ENCODE measurements at places on chromosomes 3 and 15.

DNA sequence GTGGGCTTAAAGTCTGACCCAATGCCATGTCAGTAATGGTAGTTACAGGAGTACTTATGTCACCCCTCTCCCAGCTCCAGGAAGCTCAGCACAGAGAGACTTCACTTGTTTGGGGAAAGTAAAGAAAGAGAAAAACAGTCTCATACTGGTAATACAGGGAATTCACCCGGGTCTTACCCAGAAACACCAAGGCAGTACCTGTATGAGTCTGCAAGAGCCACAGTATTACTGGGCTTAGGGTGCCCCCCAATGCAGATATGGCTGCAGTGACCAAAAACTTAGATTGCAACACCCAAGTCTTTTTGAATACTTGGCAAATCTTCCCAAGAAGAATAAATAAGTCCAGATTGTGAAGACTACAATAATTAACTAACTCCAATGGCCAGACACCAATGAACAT lies 622.1 kb downstream of the IGSF11 start:
- no peak for DNase-seq

DNA sequence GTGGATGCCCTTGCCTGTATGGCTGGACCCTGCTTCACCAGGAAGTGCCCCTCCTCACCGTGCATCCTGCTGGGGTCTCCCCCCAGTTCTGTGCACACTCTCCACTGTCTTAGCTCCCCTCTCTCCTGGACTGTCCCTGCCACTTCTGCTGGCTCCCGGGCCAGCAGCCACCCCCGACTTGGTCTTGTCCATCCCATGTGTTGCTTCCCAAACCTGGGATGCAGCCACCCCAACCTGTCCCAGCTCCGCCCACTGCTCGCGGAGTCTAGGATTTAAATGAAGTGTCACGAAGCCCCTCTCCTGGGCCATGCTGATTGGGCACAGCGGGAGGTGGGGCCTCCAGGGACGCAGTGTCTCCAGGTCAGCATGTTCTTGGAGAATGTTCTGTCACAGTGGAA lies 48.5 kb downstream of the PLXNA1 start:
- no peak for DNase-seq

- DNase-seq: no peak
Measured at GRCh38 chr3:68977486-68978167, 35.9 kb downstream of the EOGT start.

DNA sequence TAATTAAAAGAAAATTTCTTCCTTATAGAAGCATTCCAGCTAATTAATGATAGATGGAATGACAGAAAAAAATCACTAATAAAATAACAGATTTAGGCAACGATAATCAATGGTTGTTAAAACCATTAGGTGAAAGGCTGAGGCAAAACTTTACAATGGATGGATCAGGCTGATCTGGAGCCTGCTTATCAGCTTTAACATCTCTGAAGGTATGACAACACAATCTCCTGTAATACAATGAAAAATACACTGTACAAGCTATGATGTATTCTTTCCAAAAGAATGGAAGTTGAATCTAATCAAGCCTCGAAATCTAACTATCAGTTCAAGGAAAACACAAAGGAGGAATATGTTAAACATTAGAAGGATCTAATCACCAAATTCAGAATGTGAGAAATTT lies 39.3 kb downstream of the EMC4 start:
- DNase-seq: no peak

GRCh38 chr15:77482570-77482969 lies 61.9 kb downstream of the HMG20A start:
- no peak for DNase-seq

DNA sequence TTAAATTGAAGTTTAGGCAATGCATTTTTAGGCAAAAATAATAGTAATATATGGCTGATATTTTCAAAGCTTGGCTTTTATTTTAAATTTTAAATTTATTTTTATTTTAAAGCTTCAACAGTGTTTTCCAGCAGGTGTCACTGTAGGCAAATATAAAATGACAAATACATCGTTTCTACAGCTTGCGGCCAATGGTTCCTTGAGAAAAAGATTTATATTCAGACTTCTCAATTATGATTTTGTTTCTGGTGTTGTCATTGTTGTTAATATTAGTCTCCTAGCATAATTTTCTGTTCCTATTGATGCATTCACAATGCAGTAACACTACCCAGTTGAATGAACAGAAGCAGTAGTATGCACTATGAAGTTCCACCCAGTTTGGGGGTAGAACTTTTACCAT lies 220.7 kb upstream of the DNAJC19 start:
- no peak for DNase-seq

DNA sequence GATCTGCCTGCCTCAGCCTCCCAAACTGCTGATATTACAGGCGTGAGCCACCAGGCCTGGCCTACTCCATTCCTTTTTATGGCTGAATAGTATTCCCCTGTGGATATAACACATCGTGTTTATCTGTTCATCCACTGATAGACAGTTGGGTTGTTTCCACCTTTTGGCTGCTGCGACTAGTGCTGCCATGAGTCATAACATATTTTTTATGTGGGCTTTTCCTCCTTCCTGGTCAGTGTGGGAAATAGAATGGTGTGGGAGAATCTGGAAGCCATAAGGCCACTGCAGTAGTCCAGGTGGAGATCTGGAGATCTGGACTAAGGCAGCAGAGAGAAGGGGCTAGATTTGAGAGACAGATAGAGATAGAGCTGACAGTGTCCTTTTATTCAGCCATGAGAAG lies 16.2 kb downstream of the LCMT2 start:
- no peak for DNase-seq

DNA sequence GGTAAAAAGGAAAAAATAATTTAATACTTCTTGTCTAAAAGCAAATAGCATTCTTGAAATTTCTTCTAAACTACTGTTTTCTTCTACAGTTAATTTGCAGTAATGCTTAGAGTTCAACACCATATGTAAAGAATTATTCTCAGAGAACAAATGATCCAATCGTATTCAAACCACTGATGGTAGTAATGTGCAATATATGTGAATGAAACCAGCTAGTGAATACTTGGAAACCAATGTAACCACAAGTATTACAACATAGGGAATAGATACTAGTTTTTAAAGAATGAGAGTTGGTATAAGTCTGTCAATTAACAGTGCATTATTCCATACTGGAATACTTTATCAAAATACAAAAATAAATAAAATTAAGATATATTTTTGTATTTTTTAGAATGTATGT lies 850.0 kb downstream of the DIPK2A start:
- no peak for DNase-seq

- no peak for DNase-seq
Measured at GRCh38 chr3:45343947-45344346, 44.4 kb upstream of the LARS2 start.

- DNase-seq: no peak
Measured at GRCh38 chr3:22922317-22922716, 280.8 kb upstream of the UBE2E2 start.

DNA sequence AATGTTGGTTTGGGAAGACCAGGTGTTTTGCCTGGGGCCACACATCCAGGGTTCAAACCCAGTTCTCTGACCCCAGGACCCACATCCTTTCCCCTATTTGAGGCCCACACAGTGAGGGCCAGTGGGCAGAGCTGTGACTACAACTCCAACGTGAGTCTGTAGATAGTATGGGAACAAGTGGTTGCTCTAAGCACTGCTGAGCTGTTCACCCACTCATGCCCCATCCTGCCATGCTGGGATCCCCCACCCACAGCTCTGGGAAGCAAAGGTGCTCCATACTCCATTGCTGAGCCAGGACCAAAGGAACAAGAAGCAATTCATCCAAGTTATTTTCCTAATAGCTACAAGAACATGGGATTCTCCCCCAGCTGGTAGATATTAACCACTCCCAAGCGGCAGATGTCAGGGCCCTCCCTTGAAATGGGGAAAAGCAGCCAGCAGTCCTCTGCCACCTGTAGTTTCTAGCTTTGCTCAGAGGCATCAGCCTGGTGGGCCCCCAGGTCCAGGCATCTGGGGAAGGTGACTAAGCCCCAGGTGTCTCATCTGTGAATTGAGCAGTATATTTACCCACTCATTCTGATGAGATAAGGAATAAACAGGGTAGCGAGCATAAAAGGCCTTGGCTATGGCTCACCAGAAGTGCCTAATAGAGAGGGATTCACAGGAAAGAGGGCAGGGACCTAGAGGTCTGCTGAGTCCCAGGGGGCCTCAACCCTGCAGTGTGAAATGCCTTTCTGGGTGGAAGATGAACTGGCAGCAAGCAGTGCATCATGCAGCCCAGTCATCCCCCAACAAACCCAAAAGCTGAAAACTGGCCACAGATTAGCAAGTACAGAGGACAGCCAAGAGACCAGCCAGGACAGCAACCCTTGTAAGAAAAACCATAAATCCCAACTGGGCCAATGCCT lies 33.4 kb downstream of the POC1A start:
- DNase-seq: no peak

GRCh38 chr3:126991366-126992200 lies 8.7 kb downstream of the PLXNA1 start:
- DNase-seq: no peak

DNA sequence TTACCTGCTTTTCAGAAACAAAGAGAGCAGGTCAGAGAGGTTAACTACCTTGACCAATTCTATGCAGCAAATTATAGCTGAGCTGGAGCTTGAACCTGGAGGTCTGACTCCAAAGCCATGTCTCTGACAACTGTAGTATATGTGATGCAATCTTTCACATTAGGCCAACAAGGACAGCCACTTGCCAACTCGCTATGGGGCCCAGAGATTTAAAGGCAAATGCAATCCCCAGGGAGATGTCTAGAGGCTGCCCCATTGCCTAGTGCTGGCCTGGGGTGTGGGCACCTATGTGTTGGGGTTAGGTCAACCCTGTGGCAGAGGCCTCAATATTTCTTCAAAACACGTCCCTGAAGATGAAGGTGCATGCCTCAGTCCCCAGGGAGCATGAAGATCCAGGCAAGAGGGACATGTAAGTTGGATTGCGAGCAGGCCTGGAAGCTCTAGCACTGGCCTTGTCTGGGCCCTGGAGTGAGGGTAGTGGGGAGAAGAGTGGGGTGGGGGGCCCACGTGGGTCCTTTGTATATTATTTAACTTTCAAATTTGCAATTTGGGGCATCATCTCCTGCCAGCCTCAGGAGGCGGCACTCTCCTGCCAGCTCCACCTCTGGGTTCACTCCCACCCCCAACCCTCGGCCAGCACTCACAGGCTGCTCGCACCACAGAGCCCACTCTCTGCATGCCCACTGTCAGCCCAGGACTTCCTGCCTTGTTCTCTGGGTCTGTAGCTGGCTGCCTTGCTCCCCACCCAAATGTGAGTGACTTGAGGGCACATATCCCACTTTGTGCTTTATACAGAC lies 64.3 kb downstream of the SLC12A8 start:
- DNase-seq: no peak

- no peak for DNase-seq
Measured at GRCh38 chr3:179871782-179872181, 165.0 kb downstream of the PEX5L start.

- no peak for DNase-seq
Measured at GRCh38 chr3:64561325-64561843, 126.4 kb downstream of the ADAMTS9 start.

- no peak for DNase-seq
Measured at GRCh38 chr3:79040701-79041100, 727.1 kb downstream of the ROBO1 start.

DNA sequence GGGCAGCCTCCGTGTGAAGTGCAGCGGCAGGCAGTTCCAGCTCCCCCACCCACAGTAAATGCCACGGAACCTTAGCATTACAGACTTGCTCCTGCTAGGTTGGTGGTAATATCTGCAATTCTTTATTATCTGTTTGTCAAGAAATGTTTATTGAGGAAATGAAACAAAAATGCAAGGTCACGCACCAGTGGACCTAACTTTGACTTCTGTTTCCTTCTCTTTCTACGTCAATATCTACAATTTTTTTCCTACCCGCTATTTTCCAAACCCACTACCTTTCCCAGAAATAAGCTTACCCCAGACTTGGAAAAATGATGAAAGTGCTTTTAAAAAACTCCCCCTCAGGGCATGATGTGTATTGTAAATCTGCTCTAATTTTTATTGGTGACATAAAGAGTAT lies 18.9 kb downstream of the ILDR1 start:
- DNase-seq: no peak

DNA sequence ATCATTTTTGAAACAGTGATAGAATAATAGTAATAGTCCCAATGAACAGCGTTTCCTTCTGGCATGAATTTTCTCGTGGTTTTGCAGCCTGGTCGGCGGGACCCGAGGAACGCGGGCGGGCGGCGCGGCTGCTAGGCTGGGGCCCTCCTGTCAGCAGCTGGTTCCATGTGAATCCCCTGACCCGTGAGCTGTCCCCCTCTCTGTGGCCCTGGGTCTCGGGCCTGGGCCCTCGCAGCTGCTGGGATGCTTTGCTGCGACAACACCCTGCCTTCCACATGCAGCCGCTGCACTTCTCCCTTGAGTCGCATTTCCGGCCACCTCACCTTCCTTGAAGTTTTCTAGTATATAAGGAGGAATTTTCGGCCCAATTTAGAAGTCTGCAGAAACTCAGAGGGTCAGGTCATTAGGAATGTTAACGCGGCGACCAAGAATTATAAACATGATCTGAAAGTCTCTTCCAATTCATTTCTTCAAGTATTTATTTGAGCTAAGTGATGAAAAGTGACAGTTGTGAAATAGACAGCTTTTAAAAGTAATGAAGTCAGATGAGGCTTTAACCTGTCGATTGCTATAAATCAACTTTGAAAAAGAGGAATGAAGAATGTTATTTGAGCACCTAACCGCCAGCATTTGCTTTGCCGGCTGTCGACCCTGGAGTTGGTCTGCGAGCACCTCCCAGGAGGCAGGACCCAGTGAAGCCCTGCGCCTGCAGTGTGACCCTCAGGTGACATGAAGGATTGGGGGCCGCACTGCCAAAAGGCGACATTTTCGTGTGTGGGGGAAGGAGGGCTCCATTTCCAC lies 27.7 kb downstream of the NR2F2 start:
- no peak for DNase-seq

DNA sequence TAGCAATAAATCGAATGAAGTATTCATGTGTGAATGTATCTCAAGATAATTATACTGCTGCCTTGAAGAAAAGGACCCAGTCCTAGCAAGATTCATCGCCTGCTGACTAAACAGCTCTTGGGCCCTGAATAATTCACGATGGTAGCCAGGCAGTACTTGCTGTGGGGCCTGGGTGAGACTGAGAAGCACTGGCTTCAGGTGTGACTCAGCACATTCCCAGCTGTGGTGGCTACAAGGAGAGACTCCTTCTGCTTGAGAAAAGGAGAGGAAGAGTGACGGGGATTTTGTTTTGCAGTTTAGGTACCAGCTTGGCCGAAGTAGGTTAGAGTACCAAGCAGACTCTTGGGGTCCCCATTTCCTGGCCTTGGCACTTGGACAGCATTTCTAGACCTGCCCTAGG lies 47.6 kb upstream of the CD200R1L start:
- DNase-seq: no peak

- DNase-seq: no peak
Measured at GRCh38 chr15:67074886-67075229, 9.5 kb downstream of the SMAD3 start.

DNA sequence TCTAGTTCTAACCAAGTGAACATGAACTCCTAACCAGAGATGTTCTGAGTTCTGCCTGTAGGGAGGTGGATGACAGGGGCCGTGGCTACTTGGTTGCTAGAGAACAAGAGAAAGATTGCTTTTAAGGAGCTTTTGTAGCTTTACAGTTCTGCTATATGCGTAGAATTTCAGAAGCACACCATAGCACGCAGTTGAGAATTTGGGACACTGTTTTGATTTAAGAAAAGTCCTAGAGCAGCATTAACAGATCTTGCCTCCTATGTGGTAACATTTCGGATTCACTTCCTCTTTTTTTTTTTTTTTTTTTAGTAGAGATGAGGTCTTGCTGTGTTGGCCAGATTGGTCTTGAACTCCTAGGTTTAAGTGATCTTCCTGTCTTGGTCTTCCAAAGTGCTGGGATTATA lies 181.7 kb downstream of the TCF12 start:
- no peak for DNase-seq

Data from stimulated activated CD8-positive, alpha-beta memory T cell treated with anti-CD3 and anti-CD28 coated beads, Interleukin-4, amount 100 ng/mL, for 4 hours (primary cell).